ENCODE measurements at places on chromosomes 12 and 14.

GRCh38 chr12:75259143-75259542 is 49.5 kb upstream of the KCNC2 start:
- ATAC-seq: no peak

DNA sequence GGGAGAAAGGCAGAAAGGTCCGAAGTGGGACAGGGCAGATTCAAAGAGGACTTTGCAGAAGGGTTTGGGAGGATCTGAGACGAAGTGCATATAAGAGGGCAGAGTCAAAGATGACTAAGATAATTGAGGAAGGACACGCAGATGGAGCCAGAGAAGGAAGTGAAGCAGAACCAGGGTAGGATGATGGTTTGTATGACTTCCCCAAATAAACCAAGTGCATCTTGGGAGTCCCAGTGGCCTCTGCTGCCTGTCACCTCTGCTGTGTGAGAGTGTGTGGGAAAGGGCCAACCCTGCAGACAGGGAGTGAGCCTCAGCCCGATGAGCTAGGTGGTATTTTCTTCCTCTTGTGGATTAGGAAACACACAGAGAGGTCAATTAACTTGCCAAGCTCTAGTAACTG is 36.8 kb downstream of the FLVCR2 start:
- peak; percentile 24 for ATAC-seq

DNA sequence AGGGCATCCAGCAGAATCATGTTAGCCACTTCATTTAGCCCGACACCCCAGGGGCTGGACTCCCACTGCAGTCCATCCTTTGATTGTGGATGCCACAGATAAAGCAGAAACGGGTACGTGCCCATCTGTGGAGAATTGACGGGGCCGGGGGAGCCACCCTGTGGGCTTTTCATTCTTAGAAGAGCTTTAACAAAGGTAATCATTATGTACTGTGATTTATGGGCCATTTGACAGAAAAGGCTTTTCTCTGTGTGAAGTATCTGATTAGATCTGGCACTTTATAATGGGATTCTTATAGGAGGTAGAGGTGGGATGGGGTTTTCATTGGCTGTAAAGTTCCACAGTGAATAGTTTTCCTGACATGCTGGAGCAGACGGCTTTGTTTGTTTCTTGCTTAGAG is 40.4 kb downstream of the AACS start:
- no peak for ATAC-seq

DNA sequence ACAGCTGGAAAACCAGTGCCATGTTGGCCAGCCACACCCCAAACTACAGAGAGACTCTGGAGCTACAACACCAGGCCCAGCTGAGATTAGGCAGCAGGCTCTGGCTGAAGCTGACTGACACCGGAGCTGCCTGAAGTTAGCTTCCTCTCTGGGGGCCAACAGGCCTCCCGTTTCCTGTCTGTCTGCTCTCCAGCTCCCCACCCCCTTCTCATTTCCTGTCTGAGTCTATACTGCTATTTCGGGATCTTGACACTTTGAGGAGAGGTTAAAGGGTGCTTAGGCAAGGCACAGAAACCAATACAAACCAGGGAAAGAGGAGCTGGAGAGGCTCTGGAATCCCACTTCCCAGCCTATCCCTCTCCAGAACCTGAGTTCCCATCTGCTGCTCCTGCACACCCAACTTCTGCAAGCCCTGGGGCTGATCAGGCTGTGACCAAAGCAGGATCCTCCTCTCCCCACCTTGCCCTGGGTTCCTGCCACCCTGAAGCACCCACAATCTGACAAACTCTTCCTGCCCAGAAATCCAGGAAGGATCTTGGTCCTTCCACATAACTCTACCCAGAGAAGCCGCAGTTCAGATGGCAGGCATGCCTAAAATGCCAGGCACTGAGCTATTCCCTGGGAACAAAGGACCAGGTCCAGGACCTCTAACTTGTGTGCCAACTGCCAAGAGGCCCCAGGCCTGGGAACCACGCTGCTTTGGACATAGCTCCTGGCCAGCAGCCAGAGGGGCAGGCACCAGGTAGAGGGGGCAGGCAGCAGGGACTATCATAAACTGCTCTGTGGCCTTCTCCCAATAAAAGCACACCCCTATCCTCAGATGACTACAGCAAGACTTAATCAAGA is 39.9 kb downstream of the PRPF40B start:
- ATAC-seq: peak; percentile 83

GRCh38 chr14:36268121-36268520 is 52.3 kb downstream of the MBIP start:
- ATAC-seq: no peak

GRCh38 chr14:88983755-88984154 is 159.3 kb downstream of the TTC8 start:
- no peak for ATAC-seq

DNA sequence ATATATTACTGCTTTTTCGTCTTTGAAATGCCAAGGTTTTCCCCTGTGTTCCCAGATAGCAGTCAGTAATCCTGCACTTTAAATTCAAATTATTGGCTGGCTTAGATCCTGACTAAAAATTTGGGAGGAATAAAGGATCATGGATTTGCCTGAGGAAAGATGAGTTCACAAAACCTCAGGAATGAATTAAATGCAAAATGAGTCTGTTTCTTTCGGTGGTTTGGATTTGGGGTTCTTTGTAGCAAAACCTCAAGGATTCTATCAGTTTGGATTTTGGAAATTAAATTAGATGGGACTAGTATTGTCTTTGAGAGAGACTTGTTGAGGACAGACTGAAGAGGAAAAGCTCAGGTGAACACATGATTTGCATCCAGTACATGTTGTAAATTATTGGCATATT is 36.1 kb downstream of the PPFIBP1 start:
- no peak for ATAC-seq

- ATAC-seq: no peak
Observed at GRCh38 chr14:67638642-67639041, 18.9 kb downstream of the ARG2 start.

GRCh38 chr12:3920351-3921150 is 47.4 kb upstream of the PARP11 start:
- ATAC-seq: no peak

DNA sequence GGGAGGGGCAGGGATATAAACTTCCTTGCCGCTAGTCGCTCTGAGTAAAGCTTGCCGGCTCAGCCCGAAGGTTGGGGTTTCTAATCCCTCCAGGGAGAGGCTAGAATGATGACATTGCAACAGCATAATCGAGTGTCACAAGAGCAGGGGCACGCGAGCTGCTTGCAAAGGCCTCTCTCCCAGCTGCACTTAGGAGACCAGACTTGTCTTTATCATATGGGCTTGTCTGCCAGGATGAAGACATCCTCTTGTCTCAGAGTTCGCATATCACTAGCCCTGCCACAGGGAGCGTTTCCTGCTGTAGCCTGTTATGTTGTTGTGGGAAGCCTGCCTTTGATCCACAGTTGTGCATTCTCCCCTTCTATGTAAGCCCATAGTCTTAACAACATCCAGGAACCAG is 180.0 kb downstream of the ESR2 start:
- no peak for ATAC-seq

- no peak for ATAC-seq
Observed at GRCh38 chr14:61145034-61145902, 135.9 kb downstream of the TMEM30B start.

- ATAC-seq: no peak
Observed at GRCh38 chr14:31271648-31272047, 64.1 kb upstream of the HECTD1 start.

DNA sequence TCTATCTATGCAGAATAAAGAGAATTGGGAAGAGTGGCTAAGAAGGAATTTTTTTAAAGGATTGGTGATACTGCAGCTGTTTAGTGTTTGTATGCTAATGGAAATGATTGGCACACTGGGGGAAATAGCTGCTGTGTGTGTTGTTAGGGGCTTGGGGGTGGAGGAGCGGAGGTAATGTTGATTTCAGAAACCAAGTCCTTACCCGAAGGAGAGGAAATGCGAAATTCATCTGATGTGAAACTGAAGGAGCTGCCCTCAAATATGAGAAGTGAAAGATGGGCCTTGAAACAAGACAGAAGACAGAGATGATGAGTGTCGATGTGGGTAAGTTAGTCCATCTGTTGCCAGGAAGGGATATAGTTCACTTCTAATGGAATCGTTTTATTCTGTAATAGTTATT is 21.2 kb upstream of the RNASE12 start:
- ATAC-seq: no peak

DNA sequence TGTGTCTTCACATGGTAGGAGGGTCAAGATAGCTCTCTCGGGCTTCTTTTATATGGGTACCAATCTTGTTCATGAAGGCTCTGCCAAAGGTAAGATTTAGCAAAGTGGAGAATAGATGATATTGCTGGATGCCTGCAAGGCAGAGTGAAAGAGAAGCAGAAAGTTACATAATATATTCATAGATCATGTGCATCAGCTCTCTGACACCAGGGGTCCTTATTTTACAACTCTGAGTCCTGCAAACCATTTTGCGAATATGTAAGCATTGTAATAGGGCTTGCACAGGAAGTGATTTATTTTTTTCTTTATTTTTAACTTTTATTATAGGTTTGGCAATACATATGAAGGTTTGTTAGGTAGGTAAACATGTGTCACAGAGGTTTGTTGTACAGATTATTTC is 31.8 kb downstream of the CRADD start:
- ATAC-seq: no peak

DNA sequence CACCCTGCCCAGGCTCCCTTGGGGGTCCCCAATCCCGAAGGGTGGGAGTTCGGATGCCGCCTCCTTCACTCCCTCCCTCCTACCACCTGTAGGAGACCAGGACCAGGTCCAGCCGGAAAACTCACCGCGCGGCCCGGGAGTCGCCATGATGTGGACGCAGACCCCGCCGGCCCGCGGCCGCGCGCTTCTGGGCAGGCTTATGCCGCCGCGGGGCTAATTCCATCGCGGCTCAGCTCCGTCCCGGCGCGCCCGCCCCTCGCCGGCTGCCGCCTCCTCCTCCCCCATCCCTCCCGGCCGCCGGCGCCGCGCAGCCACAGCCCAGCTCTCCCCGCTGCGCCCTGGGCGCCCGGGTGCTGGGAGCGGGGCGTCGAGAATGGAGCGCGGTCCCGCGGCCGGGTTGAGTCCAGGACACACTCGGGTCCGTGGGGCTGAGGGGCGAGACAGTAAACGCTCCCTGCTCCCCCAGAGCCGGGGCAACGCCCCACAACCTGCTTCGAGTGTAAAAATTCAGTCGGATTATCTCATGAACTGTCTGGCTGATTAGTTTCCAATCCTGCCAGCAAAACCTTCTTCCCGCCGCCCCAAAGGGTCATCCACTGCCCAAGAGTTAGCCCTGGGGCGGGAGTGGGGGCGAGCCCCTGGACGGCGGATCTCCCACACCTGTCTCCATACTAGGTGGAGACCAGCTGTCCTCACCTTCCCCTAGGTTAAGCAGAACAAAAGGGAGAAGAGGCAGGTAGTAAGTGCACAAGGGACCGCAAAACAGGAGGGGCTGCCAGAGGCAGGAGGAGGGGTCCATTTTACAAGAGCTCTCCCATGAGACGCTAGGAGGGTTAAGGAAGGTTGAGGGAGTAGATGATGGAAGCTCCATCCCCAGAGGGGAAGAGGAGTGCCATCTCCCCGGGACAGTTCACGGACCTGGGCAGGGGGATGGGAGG is at the start of gene ANO2:
Gene ANO2 (minus strand): TSS at position 189 of the 938 bp plus-strand sequence. CDS start 42 bp downstream, at position 147.
- no peak for ATAC-seq

- no peak for ATAC-seq
Observed at GRCh38 chr12:40559865-40560264, 132.4 kb upstream of the CNTN1 start.

DNA sequence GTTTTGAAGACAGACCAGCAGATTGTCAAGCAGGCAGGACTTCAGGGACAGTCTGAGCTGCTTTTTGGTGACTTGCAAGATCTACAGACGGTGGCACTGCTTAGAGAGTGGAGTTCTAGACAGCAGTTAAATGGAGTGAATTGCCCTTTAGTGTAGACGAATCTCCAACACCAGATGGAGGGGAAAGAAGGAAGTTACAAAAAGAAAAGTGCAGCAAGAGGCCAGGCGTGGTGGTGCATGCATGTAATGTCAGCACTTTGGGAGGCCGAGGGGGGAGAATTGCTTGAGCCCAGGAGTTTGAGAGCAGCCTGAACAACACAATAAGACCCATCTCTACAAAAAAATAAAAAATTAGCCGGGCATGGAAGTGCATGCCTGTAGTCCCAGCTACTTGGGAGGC is 8.4 kb upstream of the HHIPL1 start:
- no peak for ATAC-seq

DNA sequence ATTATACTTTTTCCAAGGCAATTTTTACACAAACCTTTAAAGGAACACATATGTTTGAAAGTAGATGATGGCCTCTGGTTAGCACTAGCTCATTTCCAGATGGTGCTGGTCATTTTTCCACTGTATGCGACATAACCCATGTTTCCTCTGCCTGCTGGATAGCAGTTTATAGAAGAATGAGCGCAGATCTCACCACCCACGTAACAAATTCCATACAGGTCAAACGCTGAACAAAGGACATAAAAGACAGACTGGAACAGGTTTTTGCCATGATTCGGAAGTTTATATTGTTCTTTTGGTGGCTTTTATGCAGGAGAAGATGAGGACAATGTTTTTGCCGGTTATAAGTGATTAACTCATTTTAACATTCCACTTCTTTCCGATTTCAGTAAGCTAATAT is 30.7 kb downstream of the PPP1R36 start:
- no peak for ATAC-seq

DNA sequence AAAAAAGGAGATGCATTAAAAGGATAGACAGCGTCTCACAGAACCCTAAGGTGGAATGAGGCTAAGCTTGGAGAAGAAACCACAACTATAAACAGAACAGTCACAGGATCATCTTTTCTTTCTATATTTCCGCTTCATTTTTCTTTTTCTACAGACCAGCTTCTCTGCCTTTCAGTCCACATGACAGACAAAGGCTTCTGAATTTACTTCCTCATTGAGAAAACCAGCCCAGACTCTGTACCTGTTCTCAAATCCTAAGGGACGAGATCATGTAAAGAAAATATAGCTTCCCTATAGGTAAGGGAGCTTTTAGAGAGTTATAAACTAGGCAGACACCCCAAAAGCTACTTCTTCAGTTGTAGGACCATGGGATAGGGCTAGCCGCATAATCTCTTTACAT is 17.4 kb downstream of the SGPP1 start:
- ATAC-seq: no peak

DNA sequence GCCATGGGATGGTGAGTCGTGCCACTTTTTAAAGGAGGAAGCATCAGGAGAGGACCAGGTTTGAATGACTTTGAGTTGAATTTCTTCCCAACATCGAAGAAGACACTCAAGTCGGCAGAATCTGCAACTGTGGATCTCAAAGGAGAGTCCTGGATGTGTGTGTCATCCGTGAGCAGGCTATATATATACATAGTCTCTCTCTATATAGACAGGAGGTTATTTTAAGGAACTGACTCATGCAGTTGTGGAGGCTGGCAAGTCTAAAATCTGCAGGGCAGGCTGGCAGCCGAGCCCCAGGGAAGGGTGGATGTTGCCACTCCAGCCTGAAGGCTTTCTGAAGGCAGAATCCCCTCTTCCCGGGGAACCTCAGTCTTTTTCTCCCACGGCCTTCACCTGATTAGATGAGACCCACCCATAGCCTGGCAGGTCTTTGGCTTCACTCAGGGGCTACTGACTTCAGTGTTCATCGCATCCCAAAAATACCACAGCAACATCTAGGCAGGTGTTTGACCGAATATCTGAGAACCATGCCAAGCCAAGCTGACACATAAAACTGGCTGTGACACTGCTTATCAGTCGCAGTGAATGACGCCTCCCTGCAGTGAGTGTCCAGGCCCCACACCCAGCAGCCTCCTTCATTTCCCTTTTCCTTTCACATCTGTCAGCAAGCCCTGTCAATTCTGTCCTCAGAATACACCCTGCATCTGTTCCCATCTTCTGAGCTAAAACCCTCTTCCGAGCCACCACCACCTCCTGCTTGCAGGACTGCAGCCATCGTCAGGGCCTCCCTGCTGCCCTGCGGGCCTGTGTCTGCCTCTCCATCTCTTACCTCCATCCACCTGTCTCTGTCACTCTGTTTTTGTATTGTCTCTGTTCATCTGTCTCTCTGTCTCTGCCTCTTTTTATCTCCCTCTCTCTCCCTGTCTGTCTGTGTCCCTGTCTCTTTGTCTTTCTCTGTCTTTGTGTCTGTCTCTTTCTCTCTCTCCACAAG is 54.0 kb downstream of the ZNF664 start:
- ATAC-seq: no peak
